ENCODE measurements at places on chromosomes 3 and 15.

DNA sequence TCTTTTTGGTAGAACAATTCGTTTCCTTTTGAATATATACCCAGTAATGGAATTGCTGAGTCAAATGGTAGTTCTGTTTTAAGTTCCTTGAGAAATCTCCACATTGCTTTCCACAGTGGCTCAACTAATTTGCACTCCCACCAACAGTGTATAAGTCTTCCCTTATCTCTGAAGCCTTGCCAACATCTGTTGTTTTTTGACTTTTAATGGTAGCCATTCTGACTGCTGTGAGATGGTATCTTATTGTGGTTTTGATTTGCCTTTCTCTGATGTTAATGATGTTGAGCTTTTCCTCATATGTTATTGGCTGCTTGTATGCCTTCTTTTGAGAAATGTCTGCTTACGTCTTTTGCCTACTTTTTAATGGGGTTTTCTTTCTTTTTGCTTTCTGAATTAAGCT, 270.6 kb upstream of the MEIS2 start:
- no peak for DNase-seq

GRCh38 chr3:50153782-50154475, 1.2 kb upstream of the SEMA3F start:
- DNase-seq = no peak

GRCh38 chr3:14439501-14440167, 37.2 kb downstream of the SLC6A6 start:
- DNase-seq = no peak

DNA sequence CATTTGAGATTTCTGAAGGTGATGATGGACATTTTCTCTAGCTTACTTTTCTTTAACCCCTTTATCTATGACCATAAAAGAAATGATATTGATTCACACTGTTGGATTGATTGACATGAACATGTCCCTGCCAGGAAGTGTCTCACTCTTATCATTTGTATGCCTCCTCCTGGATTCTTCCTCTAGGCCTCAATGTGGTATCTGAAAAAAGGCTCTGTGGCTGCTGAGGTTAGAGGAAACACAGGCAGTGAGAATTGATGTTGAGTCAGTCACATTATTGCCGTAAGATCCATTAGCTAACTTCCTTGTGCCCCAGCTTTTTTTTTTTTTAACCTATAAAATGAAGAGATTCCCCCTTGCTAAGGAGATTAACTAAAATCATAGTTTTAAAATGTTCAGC, 8.0 kb upstream of the THRB start:
- DNase-seq = no peak

GRCh38 chr15:82663186-82663600, 16.0 kb upstream of the CPEB1 start:
- DNase-seq = no peak

- DNase-seq = no peak
These were observed 92.1 kb upstream of the PLSCR4 start for GRCh38 chr3:146342989-146343388.

- no peak for DNase-seq
These were observed 44.8 kb upstream of the UBE2E1 start for GRCh38 chr3:23760871-23761373.

DNA sequence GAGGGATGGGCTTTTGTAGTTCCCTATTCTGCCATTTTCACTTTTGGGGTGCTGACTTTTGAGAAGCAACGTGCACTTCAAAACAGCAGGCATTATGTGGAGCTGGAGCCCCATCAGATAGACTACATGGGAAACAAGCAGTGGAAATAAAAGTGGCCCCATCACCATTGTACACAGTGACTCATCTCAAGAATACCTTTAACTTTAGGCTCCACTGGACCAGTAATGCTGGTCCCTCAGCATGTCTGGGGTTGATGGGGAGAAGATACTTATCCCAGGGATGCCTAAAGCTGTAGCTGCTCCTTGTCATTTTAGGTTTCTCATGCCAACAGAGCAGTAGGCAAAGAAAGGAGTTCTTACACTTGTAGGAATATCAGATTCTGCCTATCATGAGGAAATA, 45.0 kb downstream of the LSM3 start:
- DNase-seq = no peak

- no peak for DNase-seq
These were observed 60.3 kb downstream of the MAP6D1 start for GRCh38 chr3:183764847-183765731.

DNA sequence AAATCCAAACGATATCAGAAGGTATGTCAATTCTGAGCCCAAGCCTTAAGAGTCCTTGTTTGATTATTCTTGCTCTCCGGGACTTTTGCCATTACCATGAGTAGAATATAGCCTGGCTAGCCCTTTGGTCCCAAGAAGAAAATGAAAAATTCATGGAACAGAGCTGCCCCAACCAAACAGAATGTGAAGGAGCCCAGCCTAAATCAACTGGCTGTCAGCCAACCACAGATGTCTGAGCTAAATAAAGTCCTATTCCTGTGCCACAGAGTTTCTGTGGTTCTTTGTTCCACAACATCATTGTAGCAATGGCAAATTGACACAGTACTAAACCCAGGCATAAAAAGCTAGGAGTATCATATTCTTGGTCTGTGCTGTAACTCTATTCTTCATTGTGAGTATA, 185.2 kb downstream of the CPNE4 start:
- no peak for DNase-seq

GRCh38 chr3:123818324-123818920, 65.7 kb downstream of the MYLK start:
- no peak for DNase-seq

DNA sequence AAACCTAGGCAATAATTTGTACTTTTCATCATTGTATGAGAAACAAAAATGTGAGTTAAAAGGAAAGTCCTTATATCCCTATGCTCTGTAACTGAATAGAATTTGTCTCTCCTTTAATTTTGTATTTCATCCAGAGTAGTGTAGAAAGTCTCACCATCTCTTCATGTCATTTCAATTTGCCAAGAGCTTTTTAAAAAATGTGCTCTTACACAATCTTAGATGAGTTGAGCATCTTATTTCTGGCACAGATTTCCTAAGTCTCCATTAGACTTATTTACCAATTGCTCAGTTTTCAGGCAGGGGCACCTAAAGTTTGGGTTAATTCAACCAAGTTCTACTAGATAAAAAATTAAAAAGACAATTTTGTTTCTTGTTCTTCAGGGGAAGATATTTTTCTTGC, 201.5 kb upstream of the RBMS3 start:
- no peak for DNase-seq

DNA sequence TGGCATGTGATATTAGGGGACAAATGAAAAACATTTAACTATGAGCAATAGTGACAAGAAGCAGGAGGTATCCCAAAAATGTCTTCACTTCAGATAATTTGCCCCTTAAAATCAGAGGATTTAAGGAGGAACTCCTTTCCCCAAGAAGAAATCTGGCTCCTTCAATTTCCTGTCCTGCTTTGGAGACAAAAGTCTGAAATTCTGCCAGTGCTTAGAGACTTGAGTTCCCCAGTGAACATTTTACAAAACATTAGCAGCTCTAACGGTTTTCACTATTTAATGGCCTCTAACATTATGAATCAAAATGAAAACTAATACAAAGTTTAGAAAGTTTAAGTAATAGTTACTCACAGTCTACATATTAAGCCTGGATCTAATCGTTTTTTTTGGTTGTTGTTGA, 40.3 kb upstream of the ZNF385D start:
- DNase-seq = no peak

DNA sequence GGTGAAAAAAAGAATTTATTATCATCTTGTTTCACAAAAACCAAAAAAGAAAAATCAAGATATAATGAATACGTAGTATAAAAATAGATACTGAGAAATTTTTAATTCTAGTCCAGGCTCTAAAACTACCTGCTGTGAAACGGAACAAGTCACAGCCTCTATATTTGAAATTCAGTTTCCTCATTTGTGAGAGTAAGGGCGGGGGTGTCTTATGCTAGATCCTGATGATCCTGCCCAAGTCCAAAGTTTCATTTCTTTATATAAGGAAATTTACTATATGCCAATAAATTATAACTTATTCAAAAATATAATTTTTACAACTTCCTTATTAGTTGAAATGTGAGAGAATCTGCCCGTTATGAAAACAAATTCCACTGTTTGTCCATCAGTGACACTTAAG, 385.7 kb downstream of the CGGBP1 start:
- no peak for DNase-seq

GRCh38 chr3:34053626-34054025, 255.2 kb downstream of the PDCD6IP start:
- no peak for DNase-seq

DNA sequence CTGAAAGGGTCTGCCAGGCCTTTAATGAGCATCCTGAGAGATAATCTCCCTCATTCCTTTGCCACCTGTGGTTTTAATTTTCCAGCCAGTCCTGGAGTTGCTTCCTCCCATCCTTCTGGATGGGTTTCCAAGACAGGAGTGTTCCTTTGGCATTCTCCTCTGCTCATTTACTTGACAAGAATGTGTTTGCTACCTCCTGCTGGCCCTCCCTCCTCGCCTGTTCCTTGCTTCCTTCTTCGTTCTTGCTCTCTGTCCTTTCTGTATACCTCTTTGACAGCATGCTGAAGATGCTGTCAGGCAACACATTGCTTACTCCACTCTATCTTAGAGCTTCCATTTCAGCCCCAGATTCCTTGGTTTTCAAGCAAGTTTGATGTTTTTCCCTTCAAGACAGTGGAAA, 46.0 kb downstream of the ERC2 start:
- no peak for DNase-seq

- DNase-seq = no peak
These were observed 581.2 kb downstream of the PYDC2 start for GRCh38 chr3:192042116-192042515.

- no peak for DNase-seq
These were observed 15.0 kb downstream of the DCBLD2 start for GRCh38 chr3:98886525-98886924.

DNA sequence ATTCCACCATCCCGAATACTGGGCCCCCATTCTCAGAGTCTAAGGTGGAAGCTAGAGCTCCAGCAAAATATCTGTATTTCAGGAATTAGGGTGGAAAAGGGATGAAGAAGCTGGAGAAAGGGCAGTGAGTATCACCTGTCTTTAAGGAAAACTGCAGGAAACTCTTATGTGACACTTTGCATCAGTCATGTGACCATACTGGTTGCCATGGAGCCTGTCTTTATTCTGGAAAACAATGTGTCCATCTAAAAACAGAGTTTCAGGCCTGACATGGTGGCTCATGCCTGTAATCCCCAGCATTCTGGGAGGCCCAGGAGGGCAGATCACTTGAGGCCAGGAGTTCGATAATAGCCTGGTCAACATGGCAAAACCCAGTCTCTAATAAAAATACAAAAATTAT, 52.9 kb upstream of the FSIP1 start:
- no peak for DNase-seq

DNA sequence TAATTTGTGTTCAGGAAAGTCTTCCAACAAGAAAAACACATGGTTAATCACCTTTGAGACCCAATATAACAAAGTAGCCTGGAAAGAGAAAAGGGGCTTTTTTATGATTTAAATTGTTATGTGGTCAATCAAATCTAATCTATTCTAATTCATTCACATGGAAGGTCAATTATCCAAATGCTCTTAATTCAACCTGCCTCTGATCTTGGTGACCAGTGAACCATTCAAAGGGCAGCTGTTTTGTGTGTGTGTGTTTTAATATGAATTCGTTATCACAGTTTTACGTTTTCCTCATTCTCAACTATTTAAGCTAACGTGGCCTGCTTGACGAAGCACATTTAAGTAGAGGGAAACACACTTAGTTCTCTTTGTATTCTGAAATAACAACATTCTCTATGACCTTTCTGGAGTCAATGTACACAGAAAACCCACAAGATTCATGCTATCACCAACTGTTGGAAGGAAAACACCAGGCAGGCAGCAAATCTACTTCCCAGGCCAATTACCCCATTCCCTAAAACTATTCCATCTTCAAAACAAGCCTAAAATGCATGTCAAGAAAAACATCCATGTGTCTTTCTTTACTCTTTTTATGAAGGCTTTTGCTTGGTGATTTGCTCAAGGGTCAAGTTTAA, 195.4 kb downstream of the SUCLG2 start:
- no peak for DNase-seq

DNA sequence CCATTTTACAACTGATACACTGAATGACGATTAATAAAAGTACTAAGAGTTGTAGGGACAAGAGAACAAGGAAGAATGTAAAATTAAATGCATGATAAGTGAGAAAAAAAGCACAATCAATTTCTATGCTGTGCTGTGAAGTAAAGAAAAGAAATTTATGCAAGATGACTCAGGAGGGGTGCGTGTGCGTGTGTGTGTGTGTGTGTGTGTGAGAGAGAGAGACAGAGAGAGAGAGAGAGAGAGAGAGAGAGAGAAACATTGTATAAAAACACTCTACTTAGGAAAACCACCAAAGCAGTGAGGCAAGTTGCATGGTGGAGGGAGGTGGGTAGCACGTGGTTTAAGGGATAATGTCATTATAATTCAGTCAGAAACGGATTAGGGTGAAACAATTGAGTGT, 580.8 kb upstream of the ALCAM start:
- DNase-seq = no peak

GRCh38 chr15:62060896-62061280, 641 bp upstream of the VPS13C start:
- no peak for DNase-seq

DNA sequence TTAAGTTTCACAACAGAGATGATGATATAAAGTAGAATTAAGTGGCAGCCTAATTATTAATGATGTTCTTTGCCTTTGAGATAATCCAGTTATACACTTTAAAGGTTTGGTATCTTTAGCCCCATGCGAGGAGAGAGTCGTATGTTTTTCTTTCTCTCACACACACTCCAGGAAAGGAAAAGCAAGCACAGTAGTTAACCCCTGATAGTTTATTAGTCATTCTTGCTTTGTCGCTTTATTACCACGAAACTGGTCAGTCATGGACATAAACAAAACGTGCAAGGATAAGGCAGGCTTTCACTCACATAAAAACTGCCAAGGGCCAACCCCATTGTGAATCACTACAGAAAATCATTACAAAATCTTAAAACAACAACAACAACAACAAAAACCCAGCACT, 866.9 kb downstream of the FHIT start:
- no peak for DNase-seq

DNA sequence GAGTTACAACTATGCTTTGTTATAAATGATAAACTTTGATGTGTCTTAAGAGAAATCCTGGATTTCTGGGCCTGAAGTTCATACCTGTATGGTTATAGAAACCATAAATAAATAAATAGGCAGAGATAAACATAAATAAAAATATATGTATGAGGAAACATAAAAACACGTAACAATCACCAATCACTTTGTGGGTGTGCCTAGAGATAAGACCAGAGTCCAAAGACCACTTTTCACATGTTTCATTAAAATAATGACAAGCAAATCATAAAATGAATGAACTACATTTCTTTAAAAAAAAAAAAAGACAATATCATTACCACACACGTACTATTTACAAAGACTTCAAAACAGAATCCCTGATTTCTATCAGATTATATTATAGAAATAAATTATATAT, 14.1 kb downstream of the PIK3R4 start:
- DNase-seq = no peak

- DNase-seq = no peak
These were observed 24.9 kb upstream of the ACAD9 start for GRCh38 chr3:128854475-128854874.
